ENCODE measurements at places on chromosomes 7 and 10.

DNA sequence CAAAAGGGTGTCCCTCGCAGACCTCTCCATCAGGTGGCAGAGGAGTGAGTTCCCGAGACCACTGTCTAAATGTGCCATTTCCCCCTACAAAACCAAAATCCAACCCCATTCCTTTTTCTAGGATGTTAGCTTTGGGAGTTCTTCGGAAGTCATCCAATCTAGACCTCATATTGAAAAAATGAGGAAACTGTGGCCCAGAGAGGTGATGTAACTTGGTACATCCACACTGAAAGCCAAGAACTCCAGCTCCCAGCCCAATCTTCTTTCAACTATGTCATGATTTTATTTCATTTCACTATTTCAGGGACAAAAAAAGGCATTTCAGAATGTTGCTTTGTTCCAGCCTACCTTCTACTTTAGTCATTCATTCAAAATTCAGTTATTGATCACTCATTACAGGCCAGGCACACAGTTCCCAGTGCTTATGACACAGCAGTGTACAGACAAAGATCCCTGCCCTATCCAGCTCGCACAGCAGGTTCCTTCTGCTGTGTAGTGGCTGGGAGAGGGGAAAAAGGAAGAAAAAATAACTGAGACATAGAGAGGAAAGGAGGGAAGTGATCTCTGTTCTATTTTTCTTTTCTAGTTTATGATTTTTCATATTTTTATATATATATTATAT is 35.8 kb downstream of the SCRN1 start:
- no peak for DNase-seq

- no peak for DNase-seq
Observed at GRCh38 chr7:131007439-131008330, 273.7 kb upstream of the KLF14 start.

DNA sequence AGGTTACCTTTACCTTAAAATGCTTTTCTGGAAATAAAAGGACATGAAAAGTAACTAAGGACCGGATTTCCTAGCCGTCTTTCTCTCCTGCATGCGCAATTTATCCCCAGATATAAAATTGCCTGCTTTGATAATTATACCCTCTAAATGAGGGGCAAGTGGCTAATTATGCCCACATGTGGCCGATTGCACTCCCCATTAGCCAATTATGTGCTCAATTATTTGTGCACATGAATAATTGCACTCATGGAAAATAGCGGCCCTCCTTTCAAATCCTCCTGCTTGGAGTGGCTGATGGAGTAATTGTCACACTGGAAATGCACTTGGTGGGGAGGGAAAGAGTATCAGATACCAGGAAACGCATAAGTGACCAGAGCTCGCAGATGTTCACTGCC is 66.4 kb upstream of the ATRNL1 start:
- no peak for DNase-seq

DNA sequence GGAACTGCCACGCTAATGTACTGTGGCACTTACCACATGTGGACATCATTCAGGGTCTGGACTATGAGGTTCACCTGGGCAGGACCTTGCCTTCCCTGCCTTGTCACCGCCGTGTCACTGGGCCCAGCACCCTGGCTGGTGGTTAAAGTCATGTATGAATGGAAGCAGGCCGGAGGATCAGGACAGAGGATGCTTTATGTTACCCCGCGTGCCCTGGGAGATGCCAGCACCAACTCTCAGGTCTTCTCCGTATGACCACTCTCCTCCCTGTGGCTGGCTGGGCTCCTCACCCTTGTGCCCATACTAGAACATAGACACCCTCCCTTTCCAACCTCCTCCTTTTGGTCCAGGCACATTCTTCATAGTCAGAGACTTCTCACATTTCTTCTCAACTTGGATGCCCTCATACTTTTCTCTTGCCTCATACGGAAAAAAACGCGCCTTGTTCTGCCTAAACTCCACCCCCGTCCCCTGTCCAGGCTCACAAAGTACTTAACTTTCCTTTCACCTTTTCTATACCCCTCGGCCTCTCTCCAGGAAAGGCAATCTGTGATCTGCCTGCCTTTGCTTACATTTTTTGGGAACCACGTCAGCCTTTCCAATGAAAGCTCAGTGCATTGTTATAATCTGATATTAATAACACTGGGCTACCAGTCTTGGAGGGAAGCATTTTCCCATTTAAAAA is 240.0 kb downstream of the TEX36 start:
- DNase-seq: no peak

GRCh38 chr7:14761510-14762296 is 140.8 kb downstream of the DGKB start:
- DNase-seq: no peak

GRCh38 chr10:10053051-10053450 is 964.6 kb upstream of the CELF2 start:
- no peak for DNase-seq

- no peak for DNase-seq
Observed at GRCh38 chr10:20457649-20458048, 439.5 kb downstream of the NEBL start.

- DNase-seq: no peak
Observed at GRCh38 chr10:113235508-113235907, 285.5 kb downstream of the TCF7L2 start.

DNA sequence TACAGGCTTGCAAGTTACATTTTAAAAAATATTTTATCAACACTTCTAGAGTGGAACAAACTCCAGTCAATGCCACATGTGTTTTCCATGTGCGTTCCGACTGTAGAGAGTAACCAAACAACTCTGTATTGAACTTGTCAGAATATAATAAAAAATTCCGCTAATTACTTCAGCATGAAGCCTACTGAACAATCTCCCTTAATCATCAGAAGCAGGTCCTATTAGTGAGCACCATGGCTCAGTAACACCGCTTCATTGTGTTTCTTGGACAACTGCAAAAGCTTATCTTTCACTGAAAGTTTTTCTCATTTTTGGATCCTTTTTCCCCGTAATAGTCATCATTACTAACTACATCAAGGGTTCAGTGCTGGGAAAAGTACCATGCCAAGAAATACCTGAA is 117.0 kb downstream of the MKX start:
- no peak for DNase-seq

DNA sequence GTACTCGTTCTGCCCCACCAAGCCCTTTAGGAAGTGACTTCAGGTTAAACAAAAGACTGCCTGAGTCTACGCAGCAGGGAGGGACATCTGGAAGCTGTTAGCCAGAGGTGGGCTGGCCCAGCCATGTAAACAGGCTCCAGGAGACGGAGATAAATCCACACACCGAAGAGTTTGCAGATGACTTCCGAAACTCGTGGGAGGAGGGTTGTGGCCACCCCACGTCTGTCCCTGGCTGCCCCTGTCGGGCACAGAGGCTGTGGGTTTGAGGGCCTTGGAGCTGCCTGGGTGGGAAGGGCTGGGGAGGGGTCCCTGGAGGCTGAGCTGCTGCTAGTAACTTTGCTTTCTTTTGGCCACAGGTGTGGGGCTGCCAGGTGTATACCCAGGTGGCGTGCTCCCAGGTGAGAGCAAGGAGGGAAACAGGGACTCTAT is 15.6 kb downstream of the ELN start:
- no peak for DNase-seq

DNA sequence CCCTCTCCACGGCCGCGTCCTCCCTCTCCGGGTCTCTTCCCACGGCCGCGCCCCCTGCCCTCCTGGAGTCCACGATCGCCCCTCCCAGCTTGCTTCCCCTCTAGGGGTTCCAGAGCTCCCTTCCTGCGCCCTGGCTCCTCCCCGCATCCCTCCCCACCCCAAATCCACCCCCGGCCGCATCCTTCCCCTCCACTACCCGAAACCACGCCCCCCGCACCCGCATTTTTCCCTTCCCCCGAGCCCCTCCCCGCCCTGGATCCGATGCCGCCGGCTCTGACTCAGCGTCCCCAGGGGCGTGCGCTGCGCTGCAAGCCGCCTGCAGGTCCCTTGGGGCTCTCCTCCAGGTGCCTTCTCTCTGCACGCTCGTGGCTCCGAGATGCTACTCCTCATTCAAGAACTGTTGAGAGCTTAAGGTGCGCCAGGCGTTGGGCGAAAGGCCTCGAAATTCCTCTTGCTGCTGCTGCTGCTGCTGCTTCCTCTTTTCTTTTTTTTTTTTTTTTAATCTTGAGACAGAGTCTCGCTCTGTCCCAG is 372 bp upstream of the TMEM130 start:
- no peak for DNase-seq

- no peak for DNase-seq
Observed at GRCh38 chr10:117000580-117000979, 4.4 kb downstream of the SHTN1 start.

DNA sequence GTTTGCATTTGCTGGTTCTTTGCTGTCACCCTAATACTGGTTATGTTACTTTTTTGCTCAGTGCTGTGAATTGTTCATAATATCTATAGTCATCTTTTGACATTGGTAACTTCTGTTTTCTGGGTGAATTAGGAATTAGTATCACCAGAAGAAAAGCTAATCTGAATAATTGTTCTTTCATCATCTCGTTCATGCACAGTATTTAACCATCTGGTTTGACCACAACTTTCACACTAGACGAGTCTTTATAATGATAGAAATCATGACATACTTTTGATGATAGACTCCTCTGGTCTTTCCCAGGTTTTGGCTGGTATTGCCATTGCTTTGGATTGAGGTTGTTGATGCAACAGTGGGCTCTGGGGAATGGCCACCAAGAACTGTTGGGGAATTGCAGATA is 25.1 kb downstream of the SGPL1 start:
- DNase-seq: no peak

DNA sequence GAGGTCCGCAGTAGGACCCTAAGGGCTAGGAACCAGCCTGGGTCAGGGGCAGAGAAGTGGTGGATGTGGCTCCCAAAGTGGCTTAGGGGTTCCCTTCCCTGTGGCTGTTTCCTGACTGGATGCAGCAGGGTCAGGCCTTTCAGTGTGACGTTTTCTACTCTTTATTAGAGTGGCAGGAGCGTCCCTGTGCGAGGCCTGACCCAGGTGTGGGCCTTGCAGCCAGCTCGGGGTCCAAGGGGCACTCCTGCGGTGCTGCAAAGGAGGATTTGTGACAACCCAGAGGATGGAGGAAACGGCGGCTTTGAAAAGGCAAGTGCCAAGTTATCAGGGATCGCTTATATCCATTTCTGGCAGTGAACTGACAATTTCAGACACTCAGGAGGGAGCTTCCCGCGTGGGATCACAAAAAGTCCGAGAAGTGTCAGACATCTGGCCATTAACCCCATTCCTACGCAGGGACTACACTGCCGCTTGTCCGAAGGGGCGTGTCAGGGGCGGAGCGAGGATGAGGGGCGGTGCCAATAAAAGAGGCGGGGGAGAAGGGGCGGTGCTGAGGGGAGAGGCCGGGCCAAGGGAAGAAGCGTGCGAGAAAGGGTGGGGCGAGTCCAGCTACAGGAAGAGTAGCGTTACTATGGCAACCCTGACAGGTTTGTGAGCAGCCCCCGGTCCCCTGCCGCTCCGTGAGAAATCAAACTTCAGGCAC is 98.8 kb upstream of the ZNF722 start:
- no peak for DNase-seq

DNA sequence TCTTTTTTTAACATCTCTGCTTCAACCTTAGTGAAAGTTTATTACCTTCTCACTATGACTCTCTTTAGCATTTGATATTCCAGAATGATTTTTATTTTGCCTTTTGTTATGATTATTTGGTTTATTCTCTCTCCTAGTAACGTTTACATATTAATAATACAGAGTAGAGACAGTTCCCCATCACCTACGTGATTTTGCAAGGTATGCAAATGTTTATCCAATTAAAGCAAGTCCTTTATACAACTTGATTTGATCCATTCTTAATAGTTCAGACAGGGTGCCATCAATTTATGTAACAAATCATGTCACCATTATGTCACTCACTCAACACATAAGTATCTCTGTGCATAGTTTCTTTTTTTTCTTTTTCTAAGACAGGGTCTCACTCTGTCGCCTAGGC is 26.2 kb downstream of the ECD start:
- DNase-seq: no peak

DNA sequence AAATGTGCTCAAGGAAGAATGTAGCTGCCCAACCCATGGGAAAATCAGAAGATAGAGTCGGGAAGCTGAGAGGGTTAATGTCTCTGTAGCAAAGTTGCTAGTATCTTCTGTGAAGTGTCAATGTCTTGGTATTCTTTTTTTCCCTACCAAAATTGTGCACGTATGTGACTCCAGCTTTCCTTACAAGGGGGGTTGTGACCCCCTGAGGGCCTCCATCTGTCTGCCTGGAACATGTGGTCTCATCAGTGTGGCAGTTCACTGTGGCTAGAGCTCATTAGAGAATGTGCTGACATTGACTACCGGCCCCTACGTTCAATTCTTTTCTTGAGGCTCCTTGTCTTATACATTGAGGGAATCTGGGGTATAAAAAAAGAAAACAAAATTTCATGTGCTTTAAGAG is 725.2 kb upstream of the CELF2 start:
- no peak for DNase-seq

- no peak for DNase-seq
Observed at GRCh38 chr7:27925573-27926201, 185.7 kb downstream of the TAX1BP1 start.

GRCh38 chr7:157056957-157057902 is 46.8 kb upstream of the MNX1 start:
- DNase-seq: no peak

DNA sequence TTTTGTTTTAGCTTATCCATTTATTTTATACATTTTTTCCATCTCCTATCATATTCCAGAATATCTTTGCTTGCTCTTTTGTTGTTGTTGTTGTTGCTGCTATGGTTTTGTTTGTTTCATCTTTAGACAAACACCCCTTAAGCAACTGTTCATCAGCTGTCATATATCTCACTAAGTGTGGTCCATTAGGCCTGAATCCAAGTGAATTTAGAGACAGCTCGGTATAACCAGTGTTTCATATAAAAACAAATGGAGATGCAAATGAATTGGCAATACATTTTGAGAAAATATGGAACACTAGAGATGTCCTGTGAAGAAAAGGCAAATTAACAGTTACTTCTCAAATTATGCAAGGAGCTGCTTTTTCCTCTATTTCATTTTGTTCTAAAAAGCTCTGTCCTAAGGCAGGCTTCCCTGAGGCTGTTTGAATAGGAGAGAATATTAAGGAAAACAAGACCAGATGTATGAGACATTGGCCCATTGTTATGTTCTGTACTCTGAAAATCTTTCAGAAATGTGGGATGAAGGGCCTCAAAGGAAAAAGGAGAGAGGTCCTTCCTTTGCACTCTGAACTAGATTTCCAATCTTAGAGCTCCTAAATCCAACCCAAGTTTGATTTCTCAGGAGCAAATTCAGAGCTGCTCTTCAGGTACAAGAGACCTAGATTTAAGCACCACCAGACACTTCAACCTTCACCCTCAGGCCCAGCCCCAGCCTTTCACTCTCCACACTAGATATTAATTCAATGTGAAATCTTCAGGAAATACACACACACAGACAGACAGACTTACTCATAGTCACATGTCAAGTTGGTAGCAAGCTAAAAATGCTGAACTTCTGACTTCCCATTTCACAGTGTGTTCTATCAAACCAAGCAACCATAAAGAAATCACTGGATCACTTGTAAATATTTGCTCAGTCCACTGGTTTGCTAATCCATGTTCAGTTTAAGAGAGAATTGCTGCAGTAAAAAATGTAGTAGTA is 5.4 kb downstream of the TFEC start:
- no peak for DNase-seq
